ENCODE measurements at places on chromosomes 2 and 18.

DNA sequence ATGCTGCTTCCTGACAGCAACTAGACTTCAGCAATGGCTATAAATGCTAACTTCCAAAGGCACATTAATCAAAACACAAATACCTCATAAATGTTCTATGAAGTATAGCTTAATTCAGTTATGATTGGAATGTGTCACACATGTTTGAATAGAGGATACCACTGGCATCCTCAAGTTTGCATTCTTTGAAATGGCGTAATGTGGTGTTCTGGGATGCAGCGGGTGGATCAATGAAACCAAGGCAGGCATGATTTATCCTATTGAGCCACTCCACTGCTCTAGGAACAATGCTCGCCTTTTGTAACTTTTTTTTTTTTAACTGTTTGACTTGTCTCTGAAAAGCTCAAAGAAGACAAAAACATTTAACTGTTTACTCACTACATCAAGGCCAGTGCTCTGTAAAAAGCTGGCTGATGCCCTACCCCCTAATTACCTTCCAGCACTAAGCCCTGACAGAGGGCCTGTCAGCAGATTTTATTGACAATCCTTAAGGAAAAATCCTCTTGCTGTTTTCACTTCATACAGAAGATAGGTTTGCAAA is 278.8 kb upstream of the SESTD1 start:
- H3K27me3 ChIP-seq = no peaks in the 10 kb centered on the region
- H3K4me3 ChIP-seq = no peak overlapping the region
- no peaks in the 10 kb centered on the region for H3K36me3 ChIP-seq
- H3K27ac ChIP-seq = no peak overlapping the region

DNA sequence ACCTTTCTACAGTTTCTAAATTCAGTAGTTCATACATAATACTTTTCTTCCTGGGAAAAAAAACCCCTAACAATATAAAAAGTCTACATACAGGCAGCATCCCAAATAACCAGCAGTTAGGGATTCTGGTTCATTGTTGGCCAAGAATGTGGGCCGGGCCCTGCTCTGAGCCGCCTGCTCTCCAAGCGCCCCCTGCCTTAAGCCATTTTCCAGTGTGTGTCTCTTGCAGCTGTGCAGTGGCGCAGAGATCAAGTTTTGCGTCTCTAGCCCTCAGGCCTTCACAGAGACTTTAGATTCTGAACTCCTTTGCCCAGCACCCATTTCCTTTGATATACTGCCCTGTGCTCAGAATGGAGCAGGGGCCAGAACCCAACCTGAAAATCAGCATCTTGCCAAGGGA is 32.9 kb downstream of the RMC1 start:
- no peak overlapping the region for H3K4me3 ChIP-seq
- no peak overlapping the region for H3K27ac ChIP-seq
- ATAC-seq = no peak
- peaks cover 100% of the 10 kb centered on the region for H3K36me3 ChIP-seq

DNA sequence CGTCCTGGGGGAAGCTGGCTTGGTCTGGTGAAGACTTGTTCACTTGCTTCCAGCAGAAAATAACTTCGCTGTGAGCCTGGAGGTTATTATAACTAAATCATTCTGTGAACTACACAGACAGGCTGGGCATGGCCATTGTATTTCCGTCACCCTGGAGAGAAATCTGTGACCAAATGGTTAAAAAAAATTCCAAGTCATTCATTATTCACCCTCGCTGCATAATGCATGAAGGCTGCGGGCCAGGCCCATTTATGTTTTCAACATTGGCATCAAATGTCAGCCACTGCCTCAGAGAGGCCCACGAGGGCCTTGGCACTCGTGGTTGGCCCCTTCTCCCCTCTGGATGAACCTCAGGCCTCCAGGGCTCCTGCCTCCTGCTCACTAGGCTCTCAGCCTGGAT is 57.7 kb downstream of the RRM2 start:
- H3K27ac ChIP-seq = no peak overlapping the region
- ATAC-seq = no peak
- H3K4me1 ChIP-seq = no peaks in the 10 kb centered on the region
- H3K36me3 ChIP-seq = no peaks in the 10 kb centered on the region

DNA sequence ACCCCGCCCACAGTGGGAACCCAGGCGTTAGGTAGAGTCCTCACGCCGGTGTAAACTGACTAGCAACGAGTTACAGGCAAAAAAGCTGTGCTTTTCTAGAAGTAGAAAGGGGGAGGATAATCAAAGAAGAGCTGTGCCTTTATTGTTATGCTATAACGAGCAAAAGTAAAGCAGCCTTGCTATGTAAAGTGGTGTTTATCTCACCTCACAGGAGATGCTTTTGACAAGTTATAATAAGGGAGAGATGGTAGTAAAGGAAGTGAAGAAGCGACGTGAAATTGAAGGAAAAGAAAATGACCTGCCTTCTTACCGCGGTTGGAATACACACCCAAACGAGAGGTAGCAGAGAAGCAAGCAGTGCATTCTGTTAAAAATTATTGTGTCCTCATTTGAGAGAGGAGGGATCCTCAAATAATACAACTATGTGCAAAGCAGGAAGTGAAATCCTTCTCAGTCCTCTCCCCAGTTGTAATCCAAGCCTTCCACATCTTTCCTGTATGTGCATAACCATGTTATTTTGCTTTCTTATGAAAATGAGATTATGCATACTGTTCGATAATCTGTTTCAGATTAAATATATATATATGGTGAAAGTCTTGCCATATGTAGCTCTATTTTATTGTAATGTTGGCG is 962 bp downstream of the TANK start:
- ATAC-seq = no peak
- no peaks in the 10 kb centered on the region for H3K36me3 ChIP-seq
- H3K27me3 ChIP-seq = no peaks in the 10 kb centered on the region

GRCh38 chr18:23503963-23504344 is 643 bp downstream of the RMC1 start:
- ATAC-seq = no peak
- H3K27me3 ChIP-seq = no peaks in the 10 kb centered on the region
- H3K27ac ChIP-seq = peak overlapping the region; percentile 92
- H3K4me1 ChIP-seq = peaks cover 6% of the 10 kb centered on the region

- peaks cover 60% of the 10 kb centered on the region for H3K4me1 ChIP-seq
- peaks cover 95% of the 10 kb centered on the region for H3K27me3 ChIP-seq
- no peak overlapping the region for H3K27ac ChIP-seq
- H3K36me3 ChIP-seq = no peaks in the 10 kb centered on the region
- H3K4me3 ChIP-seq = peak overlapping the region; percentile 51
Observed at GRCh38 chr2:170817093-170818035, 677 bp downstream of the GAD1 start.

DNA sequence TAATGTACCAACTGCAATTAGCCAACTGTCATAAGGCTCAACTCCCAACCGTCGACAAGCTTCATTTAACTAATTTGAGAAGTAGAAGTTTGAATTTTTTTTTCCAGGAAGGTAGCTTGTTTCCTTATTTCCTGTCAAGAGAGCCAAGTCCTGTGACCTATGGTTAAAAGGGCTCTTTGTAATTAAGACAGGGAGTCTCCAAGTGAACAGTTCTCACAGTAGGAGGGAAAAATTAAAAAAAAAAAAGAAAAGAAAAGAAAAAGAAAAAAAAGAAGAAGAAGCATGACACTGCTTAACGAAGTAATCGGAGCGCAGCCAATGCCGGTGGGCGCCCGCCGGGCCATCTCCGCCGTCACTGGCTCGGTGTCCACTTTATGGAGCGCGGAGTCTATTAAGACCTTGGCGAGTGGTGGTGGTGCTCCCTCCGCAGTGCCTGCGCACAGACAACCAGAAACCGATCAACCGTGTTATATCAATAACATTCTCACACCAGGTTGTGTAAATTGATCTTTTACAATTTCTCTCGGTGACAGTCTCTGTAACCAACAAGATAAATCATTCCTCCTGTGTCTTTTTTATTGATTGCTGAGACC is 197.2 kb upstream of the POU3F3 start:
- H3K4me1 ChIP-seq = no peaks in the 10 kb centered on the region
- no peak overlapping the region for H3K27ac ChIP-seq
- no peak overlapping the region for H3K4me3 ChIP-seq
- H3K27me3 ChIP-seq = peaks cover 28% of the 10 kb centered on the region
- no peaks in the 10 kb centered on the region for H3K36me3 ChIP-seq

DNA sequence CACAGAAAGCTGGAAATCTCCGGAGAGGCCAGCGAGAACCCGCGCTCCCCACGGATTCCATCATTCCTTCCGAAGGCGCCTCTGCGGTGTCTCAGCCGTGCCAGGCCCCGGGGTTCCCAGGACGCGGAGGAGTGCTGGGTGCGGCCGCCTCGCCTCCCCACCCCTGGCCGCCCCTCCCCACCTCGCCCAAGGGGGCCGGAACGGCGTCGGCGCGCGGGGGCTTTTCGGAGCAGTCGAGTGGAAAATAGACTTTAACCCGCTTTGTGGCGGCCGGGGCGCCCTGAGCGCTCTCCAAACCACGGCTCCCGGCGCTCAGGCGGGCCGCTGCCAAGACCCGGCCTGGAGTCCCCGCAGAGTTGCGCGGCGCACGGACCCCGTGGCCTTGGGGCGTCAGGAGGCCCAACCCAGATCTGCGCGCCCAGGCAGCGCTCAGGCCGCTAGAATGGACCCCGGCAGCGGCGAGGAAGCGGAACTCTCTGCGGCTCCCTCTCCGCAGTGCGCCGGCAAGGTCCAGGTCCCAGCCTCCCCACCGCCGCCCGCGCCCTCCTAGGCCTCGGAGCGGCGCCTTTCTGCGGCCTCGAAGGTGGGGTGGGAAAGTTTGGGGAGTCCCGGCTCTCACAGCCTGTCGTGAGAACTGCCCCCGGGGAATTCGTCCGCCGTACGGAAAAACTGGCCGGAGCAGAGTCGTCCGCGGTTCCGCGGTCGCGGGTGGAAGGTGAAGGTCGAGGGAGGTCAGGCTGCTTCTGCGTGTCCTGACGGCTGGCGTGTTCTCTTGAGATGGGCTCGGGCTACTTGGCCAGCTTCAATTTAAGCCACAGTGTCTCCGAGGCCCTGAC is 1.2 kb upstream of the EMX1 start:
- no peaks in the 10 kb centered on the region for H3K36me3 ChIP-seq
- peaks cover 51% of the 10 kb centered on the region for H3K4me1 ChIP-seq
- peak overlapping the region; percentile 48 for H3K4me3 ChIP-seq
- H3K27ac ChIP-seq = no peak overlapping the region
- peak; percentile 27 for ATAC-seq

Measured in gastroesophageal sphincter (tissue), 4 donors.